ENCODE measurements at places on chromosomes 1 and 21.

GRCh38 chr21:16072737-16073136 lies 343.0 kb downstream of the USP25 start:
- no peak for DNase-seq

DNA sequence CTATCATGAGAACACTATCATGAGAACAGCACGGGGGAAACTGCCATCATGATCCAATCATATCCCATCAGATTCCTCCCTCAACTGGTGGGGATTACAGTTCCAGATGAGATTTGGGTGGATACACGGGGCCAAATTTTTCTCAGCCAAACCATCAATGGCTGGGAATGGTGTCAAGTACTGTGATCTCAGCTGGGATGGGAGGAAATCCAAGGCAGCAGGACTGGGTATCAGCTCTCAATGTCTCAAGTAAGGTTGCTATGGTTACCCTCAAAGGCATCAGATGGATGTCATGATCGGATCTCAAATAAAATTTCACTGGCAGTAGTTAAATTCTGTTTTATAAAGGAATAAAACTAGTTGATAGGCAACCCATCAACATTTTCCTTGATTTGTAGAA lies 399.0 kb downstream of the KCNT2 start:
- no peak for DNase-seq

DNA sequence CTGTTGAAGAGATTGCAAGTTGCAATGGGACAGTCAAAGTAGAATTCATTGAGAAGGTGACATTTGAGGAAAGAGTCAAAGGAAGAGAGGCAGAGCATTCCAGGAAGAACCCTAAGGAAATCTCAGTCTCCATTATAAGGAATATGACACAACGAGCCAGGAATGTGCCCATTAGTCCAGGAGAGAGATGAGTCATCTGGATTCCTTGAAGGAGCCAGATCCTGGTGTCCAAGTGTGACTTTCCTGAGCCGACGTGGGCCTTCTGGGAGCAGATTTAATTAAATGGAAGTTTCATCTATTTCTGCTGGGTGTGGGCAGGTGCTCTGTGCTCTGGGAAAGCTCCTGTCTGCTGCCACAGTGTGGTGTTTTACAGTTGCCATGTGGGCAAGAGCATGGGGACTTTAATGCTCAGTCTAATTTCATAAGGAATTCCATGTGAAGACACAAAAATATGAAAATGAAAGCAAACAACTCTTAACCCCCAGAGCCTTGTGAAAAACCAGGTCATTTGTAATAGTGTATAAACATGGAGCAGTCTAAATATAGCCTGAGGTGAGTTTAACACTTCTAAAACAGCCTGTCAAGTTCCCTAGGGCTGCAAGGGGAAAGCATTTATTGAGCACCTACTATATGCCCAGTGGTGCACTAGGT lies 111.4 kb upstream of the ARTN start:
- DNase-seq = no peak

GRCh38 chr1:240094041-240094722 lies 2.5 kb downstream of the FMN2 start:
- no peak for DNase-seq

DNA sequence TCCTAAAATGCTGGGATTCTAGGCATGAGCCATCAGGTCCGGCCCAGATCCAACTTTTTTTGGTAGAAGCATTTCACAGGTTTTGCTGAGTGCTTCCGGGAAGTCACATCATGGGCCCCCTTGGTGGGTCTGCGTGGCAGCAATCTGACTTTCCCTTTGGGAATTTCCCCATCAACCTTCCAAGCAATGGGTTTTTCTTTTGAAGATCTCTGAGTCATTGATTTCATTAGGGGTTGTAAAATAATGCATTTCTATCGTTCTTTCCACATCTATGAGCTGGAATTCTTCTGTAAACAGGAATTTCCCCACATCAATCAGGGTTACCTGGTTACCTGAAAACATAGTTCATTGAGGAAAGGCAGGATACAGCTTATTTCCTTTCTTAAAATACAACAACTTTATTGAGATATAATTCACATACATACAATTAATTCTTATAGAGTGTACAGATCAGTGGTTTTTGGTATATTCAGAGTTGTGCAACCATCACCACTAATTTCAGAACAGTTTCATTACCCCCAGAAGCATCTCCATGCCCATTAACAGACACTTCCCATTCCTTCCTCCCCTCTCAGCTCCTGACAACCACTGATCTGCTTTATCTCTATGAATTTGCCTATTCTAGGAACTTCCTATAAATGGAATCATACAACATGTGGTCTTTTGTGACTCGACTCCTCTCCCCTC lies 9.9 kb upstream of the ZBTB17 start:
- no peak for DNase-seq

DNA sequence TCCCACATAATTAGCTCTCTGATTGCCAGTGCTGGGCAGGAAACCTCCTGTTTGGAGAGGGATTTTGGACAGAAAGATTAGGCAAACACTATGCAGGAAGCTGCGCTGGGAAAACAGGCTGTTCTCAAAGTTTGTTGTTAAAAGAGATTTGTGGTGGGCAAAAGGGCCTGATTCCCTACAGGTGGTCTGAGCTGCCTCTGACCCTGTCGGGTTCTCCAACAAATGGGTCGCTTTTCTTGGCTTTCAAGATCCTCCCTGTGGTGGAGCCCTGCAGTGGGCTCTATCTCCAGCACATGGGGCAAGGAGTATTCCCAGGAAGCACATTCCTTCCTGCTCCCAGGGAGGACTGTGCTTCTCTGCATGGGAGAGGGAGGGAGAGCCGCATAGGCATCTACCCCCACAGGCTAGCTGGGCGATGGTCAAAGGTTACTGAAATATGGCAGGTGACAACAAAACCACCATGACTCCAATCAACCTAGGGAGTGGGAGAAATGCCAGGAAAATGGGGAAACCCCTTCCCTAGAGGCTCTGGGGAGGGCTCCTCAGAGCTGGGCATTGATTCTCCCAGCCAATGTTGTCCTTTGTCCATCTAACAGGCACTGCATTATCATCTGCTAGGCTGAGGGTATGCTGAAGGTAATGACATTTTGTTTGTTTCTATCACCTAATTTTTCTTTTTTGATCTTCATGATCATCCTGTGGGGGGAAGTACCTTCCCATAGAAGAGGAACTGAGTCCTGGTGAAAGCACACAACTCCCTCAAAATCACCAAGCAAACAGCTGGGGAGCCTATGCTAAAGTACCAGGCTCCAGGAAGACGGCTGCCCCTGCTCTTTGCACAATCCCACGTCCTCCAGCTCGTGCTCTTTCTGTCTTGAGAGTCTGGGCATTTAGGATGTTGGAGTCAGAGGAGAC lies 85.3 kb downstream of the PLXNA2 start:
- DNase-seq = no peak

GRCh38 chr1:76066394-76066793 lies 8.2 kb upstream of the ST6GALNAC3 start:
- no peak for DNase-seq

DNA sequence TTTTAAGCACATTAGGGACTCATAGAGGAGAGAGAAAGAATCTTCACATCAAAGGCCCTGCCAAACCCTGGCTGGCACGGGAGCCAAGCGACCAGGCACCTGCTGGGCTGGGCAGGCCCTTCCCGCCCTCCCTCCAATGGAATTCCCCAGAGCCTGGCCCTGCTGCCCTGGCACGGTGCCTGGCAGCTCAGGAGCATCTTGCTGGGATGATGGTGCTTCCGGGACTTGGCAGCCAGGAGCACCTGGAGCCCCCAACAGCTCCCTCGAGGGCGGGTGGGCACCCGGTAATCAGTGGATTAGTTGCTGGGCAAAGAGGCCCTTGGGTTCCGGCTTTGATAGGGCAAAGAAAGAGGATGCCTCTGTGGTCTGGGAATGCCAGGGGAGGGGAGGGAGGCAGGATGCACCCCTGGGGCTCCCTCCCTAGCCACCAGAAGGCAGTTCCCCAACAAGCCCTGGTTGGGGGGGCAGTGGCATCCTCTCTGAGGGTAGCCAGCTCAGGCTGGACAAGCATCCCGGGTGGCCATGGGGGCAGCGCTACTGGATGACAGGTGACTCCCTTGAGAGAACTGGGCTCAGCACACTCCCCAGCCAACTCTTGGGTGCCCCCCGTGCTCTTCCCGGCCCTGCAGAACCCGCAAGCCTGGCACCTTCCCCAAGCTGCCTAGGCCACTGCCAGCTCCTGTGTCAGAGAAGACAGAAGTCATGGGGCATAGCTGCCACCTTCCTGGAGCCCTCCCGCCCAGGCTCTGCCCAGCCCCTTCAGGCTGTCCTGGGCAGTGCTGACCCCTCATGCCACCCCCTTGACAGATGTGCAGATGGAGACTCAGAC lies 26.4 kb downstream of the KRTAP10-1 start:
- no peak for DNase-seq

DNA sequence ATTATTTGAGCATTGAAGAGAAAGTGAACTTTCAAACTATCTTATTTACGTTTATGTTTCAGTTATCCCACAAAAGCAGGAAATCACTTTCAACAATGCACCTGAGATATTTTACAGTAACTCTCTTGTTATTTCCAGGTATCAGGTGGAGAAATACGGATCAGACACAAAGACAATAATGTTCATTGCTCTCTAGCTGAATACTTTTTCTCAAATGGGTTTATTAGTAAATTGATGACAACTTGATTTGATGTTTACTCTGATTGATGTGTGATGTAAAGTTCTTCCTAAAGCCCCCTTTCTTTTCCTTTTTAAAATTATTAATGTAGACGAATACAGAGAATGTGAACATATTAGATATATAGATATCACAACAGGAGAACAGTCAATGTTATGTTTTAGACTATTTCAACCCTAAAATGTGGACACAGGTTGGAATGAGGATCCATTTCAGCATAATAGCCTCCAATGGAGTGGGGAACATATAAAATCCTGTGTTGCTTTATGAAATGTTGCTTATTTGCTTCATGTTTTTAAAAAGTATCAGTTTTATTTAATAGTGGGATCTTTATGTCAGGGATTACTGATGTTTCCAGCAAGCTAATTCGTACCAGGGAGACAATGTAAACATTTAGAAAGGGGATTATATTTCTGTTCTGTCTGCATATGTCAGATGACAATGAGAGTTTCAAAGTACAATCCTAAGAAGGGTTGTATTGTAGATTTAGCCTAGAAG lies 1522.3 kb upstream of the TPTE start:
- no peak for DNase-seq

DNA sequence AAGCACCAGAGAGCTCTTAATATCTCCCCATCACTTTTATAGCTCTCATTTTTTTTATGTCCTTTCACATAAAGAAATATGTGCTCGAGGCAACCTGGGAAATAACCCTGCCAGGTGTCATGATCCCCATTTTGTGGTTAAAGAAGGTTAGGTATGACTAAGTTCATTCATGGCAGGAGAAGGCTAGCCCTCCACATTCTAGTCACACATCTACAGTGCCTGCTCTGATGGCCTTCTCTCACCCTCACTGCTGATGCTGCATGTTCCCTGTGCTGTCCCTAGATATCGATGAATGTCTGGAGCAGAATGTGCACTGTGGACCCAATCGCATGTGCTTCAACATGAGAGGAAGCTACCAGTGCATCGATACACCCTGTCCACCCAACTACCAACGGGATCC lies 187.5 kb downstream of the TPR start:
- no peak for DNase-seq

DNA sequence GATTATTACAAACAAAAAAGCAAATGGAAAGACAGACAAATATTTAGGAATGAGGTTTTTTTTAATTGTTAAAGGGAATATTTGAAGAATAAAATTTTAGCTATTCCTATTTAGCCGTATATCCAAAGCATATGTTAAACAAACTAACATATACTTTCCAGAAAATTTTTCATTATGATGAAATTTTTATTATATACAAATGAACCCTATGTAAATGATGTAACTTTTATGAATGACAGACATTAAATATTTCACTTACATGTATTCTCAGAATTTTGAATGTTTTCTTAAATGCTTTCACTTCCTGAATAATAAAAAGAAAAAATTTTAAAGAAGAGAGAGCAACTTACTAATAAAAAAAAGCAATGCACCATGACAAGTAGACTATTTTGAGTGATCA lies 15.8 kb downstream of the LHX9 start:
- DNase-seq = no peak

GRCh38 chr1:206449565-206449964 lies 20.7 kb upstream of the IKBKE start:
- no peak for DNase-seq

- DNase-seq = no peak
Measured at GRCh38 chr1:79161077-79161476, 154.5 kb upstream of the ADGRL4 start.

DNA sequence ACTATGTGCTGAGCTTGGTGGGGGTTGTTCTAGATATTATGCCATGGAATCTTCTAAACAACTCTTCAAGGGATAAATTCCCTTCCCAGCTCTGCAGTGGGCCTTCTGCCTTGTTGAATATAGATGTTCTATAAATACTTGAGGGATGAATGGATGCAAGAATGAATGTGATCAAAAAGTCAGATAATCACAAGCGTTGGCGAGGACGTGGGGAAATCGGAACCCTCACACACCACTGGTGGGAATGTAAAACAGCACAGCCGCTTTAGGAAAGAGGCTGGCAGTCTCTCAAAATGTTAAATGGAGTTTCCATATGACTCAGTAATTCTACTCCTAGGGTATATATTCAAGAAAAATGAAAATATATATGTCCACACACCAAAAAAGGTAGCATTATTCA lies 19.0 kb downstream of the SDC3 start:
- DNase-seq = no peak

DNA sequence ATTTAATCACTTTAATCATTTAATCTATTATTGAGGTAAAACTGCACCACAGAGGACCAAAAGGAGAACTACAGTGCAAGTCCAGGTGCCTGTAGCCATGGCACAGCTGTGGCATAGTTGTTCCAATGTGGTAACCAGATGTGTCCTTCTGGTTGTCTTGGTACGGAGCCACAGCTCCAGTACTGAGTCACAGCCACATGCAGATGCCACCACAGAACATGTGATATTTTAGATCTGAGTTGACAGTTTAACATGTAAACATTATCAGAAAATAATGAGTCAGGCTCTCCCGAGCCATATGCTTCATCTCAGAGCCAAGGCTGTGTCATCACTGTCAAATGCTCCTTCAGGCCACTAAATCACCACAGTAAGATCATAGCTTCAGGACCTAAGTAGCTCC lies 56.4 kb upstream of the RGS7 start:
- no peak for DNase-seq

Measured in activated naive CD4-positive, alpha-beta T cell (primary cell).